ENCODE measurements at places on chromosomes 13 and 19.
A peak's percentile ranks its signal among the peaks of the same experiment; 100 is the strongest.

DNA sequence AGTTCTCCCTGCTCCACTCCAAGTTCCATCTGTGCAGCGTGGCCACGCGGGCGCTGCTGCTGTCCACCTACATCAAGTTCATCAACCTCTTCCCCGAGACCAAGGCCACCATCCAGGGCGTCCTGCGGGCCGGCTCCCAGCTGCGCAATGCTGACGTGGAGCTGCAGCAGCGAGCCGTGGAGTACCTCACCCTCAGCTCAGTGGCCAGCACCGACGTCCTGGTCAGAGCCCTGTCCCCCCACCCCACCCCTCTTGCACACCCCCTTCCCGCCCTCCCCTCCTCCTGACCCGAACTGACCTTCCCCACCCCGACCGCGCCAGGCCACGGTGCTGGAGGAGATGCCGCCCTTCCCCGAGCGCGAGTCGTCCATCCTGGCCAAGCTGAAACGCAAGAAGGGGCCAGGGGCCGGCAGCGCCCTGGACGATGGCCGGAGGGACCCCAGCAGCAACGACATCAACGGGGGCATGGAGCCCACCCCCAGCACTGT, 11.6 kb downstream of the FUZ start:
- DNase-seq = no peak

DNA sequence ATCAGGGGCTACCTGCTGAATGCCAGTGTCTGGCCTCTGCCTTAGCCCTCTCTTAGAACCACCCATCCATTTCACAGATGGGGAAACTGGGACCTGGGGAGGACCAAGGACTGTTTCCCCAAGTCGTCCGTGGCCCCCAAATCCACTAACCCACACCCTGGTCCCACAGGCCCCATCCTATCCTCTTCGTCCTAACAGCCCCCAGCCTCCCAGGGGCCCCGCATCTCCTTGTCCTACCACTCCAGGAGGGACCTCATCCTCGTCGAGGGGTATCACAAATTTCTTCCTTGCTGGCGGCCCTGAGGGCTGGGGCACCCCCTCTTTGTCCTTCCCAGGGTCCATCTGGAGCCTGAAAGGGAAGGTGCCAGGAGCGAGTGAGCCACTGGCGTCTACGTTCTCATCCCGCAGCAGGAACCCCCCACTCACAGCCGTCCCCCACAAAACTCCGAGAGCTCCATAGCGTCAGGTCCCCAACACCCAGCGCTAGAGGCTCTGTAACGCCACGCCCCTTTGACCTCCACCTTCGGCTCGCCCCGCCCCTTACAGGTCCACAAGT, 606 bp downstream of the ERCC1 start:
- DNase-seq = no peak

GRCh38 chr19:16143399-16144215, at the start of gene HSH2D:
Gene HSH2D (plus strand): TSS chr19:16143685. CDS start chr19:16148751, 5,066 bp downstream.
- no peak for DNase-seq

- no peak for DNase-seq
Observed at GRCh38 chr13:114077099-114077932, 55.1 kb downstream of the RASA3 start.

- DNase-seq = no peak
Observed at GRCh38 chr19:12952488-12953137, 4.4 kb downstream of the GADD45GIP1 start.

DNA sequence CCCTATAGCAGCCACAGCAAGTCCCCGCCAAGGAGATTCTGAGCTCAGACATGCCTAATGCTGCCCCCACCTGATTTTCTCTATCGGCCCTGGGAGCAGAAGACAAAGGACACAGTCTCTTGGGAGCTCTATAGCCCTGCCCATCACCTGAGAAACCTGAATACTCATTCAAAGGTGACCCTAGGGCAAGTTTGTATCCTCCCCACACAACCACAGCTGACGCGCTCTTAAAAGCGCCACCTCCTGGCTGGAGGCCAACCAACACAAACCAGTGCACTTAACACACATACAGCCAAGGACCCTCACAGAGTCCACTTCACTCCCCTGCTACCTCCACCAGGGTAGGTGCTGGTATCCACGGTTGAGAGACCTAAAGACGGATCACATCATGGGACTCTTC, 8.8 kb upstream of the IGFL4 start:
- DNase-seq = no peak

GRCh38 chr13:79988573-79988972, 352.4 kb downstream of the SPRY2 start:
- no peak for DNase-seq

GRCh38 chr13:112053167-112053743, 13.7 kb upstream of the SOX1 start:
- no peak for DNase-seq

DNA sequence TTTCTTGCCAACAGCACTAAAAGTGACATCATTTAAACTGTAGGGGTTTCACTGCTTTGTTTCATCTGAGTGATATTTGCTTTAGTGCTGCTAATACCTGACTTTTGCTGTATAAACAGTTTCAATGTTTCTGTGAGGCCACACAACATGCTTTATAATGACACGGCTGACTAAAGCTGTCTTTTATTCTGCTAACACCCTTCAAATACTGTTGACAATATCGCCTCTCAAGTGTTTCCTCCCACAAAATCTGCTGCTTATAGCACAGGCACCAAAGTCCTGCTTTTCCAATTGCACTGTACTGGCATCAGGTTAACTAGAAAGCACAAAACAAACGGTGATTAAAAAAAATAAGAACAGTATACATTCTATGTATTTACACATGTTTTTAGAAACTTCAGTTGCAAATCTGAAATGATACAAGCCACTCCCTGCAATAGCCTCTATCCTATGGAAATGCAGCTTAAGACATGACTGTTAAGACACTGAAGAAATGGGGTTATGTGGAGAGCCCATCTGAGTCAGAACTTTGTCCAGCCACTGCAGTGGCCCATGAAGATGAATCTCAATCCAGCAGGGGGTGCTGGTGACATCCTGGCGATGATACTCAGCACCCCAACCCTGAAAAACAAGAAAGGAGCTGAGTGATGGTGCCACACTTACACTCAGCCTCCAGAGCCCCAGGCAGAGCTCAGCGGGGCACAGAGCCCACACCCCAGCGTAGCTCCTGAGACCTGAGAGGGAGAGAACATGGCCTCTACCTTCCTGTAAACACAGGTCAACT, 29.4 kb downstream of the RFXAP start:
- DNase-seq = no peak

GRCh38 chr13:99558570-99559180, 57.4 kb downstream of the TM9SF2 start:
- no peak for DNase-seq

DNA sequence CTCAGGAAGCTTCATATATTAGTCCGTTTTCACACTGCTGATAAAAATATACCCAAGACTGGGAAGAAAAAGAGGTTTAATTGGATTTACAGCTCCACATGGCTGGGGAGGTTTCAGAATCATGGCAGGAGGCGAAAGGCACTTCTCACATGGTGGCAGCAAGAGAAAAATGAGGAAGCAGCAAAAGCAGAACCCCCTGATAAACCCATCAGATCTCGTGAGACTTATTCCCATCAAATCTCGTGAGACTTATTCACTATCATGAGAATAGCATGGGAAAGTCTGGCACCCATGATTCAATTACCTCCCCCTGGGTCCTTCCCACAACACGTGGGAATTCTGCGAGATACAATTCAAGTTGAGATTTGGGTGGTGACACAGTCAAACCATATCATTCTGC, 23.1 kb downstream of the FLT3 start:
- DNase-seq = no peak

DNA sequence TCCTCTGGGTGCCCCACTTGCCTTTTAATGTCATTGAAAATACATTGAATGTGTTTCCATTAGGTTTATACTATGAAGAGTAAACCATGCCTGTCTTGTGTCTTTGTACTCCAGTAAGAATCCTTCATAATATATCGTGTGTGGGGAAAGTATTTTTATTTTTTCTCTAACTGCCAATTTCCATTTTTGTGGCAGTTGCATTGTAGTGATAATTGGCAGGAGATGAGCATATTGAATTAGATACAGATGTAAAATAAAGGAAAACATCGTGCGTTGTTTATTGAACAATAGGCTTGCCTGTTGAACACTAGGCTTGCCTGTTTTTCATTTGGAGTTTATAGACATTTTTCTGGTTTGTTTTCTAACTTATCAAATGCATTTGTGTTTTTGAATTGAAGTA, 218.8 kb downstream of the NBEA start:
- DNase-seq = no peak

DNA sequence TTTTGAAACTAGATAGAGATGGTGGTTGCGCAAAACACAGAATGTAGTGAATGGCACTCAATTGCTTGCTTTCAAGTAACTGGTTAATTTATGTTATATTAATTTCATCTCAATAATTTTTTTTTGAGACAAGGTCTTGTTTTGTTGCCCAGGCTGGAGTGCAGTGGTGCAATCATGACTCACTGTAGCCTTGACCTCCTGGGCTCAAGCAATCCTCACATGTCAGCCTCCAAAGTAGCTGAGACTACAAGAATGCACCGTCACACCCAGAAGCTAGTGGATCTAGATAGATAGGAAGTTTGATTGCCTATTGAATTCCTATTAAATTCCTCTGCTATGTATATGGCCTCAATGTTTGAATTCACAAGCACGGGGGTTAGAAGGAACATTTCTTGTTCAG, 26.4 kb upstream of the ADGRE2 start:
- no peak for DNase-seq

- DNase-seq = no peak
Observed at GRCh38 chr19:39126312-39127187, 964 bp downstream of the PAK4 start.

- DNase-seq = no peak
Observed at GRCh38 chr19:4077800-4078684, 11.3 kb upstream of the ZBTB7A start.

DNA sequence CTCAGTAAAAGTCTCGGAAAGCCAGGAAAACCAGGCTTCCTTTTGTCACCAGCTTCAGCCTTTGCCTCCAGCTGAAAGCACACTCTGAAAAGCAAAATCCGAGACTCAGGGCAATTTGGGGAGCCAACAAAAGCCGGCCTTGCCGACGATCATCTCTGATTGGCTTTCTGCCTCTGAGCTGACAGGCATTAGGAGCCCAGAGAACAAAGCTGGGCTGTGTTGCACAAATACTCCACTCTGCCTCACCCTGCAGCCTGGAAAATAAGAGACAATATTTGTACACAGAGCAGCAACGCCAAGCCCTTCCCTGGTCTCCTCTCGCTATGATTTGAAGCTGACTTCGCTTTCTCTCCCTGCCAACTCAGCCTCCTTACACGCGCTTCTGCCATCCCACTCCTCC, 46.9 kb downstream of the CACNA1A start:
- peak; percentile 59 for DNase-seq

DNA sequence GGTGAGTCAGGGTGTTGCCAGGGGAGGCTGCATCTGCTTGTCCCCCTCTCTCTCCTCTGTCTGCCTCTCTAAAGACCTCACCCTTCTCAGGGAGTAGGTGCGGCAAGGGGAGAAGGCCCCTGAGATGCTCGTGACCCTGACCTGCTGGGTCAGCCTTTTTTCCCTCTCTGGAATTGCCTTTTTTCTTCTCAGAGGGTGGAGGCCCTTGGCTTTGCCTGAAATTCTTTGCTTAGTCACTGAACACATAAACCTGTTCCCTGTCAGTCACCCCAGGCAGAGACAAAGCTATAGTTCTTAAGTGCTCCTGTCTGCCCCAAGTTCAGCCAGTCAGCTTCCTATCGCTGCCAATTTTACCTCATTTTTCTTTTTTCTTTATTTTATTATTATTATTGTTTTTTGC, 35.2 kb upstream of the PEG3 start:
- DNase-seq = no peak

- DNase-seq = no peak
Observed at GRCh38 chr13:88022431-88023208, 351.4 kb downstream of the SLITRK5 start.

DNA sequence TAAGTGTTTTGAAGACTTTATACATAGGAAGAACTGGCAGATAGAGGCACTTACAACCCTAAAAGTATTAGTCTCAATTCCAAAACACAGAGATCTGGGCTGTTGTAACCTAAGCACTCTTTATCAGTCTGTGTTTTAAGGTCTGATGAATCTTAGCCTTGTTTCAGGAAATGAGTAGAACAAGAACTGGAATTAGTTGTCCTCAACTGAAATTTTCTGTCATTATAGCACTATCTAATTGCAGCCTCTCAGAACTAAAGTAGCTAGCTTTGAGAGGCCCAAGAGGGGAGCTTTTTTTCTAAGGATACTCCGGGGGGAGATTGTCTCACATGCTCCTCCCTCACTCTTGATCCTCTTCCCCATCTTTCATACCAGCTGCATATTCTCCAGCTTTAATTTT, 13.1 kb downstream of the HNRNPM start:
- no peak for DNase-seq

DNA sequence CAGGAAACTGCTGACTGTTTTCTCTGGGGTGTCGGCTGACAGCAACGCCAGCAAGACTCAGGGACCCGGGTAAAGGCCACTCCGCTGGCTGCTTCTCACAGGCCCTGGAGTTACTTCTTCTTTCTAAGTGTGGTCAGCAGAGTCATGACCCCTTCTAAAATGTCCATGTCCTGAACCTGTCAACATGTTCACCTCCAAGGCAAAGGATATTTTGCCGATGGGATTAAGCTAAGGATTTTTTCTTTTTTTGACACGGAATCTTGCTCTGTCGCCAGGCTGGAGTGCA, 7.9 kb downstream of the PEX11G start:
- no peak for DNase-seq
